ENCODE measurements at places on chromosomes 5 and 9. TPM values are rescaled to one million over a fixed set of nuclear protein-coding genes. Genes with fewer than 3 reads are reported as not detected.
A peak's percentile ranks its signal among the peaks of the same experiment; 100 is the strongest.

Gene CCL27
- total RNA-seq: not detected

Gene BSPRY
- not detected for total RNA-seq

Gene OSMR
- total RNA-seq: 102 TPM

Gene MLANA
- total RNA-seq: not detected

Gene PMPCA
- total RNA-seq: 31.3 TPM

Gene BAAT
- total RNA-seq: not detected

Gene TERT
- total RNA-seq: not detected

- DNase-seq: peak; percentile 45
These were observed 24.4 kb upstream of the ZNF366 start for GRCh38 chr5:72531496-72532190.

DNA sequence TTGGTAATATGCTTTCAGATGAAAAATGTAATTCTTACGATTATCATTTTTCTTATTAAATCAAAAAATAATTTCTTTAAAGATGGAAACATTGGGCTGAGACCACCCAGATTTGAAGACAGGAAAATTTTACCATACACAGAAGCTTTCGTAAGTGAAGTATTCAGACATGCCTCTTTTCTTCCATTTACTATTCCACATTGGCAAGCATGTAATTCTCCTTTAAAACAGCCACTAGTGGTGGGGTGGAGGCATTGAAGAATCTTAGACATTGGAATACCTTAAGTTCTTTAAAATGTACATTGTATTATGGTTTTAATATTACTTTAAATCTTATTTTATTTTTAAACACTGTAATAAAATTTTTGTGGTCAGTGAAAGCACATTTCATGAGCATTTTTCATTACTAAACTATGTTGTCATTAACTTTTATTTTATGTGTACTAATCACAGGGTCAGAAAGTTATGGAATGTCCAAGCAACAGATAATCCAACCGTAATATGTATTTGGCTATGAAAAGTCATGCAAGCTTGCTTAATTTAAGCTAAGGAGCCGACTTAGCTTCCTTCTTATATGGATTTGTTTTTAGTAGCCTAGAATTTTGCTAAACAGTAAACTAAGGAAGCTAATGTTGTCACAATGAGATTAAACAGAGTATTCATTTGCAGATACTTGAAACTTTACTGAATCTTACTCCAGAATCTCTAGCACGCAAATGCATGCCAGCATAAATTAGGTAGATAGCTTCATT is 97.4 kb upstream of the ALDH1A1 start:
- DNase-seq: peak; percentile 61

DNA sequence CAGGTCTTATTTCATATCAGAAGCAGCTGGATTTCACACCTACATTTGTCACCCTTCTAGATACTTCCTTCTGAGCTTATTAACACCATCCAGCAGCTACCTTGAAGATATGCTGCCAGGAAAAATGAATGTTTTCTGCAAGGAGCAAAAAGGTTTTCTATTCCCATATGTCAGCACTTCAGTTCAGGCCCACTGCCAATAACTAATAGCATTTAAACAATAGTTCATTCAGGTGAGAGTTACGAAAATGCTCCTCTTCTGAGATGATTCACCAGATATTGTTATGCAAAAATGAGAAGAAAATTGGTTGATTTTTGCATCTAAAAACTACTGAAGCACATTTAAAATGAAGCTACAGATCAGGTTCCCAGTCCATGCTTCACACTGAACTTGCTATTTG is 56.4 kb upstream of the ISL1 start:
- DNase-seq: no peak

DNA sequence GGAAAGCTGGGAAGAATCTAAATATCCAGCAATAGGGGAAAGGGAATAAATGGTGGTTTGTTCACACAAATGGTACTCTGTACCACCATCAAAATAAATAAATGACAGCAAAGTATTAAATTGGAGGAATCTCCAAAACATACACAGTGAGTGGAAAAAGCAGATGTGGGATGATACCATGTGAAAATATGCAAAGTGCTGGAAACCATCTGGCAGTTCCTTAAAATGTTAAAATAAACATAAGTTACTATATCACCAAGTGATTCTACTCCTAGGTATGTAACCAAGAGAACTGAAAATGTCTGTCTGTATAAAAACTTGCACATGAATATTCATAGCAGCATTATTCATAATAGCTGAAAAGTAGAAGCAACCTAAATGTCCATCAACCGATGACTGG is 41.9 kb upstream of the TEX48 start:
- DNase-seq: peak; percentile 74

DNA sequence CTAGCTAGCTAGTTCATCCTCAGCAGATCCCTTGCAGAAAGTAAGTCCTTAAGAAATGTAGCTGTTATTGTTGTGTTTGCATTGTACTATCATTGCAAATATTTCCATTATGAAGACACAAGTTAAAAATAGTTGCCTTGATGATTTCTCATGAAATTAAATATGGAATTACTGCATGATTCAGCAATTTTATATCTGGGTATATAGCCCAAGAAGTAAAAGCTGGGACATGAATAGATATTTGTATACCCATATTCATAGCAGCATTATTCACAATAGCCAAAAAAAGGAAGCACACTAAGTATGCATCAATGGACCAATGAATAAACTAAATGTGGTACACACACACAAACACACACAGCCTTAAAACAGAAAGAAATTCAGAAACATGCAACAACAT is 6.8 kb downstream of the IFNB1 start:
- DNase-seq: no peak

DNA sequence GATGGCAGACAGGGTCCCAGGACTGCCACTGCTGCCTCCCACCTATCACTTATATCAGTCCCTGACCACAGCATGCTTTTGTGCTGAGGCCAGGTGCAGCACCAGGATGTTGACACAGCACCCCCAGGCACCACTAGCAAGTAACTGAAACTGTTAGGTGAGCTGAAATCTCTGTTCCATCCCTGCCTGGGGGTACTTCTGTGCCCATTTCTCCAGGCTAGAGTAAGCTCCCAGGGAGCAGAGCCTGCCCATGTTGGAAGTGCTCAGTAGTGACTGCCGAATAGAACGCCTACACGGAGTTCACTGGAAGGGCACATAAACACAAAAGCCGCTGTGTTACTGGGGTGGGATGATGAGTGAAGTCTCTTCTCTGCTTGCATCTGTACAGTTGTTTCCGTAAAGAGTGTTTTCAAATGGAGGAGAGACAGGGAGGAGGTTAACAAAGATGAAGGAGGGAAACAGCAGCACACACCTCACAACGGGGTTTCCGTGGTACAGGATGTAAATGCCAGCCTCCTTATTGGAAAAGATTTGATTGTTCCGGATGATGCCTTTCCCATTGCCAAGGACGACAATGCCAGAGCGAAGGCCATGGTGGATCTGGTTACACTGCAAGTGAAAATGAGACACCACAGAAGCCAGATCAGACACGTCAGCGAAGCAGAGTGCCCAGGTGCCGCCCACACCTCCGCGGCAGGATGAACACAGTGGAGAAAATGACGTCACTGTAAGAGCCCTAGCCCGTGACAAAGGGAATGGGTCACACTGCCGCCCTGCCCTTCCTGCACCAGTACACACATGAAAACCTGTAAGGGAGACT is 43.1 kb downstream of the POLR1E start:
- peak; percentile 27 for DNase-seq

DNA sequence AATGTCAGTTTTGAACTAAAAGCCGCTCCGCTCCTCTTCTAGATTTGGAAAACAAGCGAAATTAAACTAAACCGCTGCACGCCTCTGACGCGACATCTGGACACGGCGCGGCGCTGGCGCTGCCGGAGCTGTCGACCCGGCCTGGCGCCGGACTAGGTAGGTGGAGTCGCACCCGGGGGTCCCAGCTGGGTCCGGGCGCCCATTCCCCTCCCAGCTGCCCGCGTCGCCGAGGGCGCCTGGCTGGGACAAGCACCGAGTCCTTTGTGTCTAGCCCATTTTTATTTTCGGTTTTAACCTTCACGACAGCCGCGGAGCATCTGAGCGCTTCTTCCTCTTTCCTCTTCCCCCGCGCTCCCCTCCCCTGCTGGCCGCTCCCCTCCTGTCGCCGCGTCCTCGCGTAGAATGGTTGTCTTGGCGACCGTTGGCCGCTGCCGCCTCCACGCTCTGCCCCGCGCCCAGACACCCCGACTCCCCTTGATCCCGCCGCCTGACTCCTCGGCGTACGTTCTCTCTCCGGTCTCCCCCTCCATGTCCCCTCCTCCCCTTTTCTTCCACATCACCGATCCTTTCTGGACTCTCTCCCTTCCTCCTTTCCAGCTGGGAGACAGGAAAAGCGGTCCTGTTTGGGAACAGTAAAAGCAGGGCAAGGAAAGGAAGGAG is 545 bp downstream of the CDKN2B-AS1 start:
- peak; percentile 76 for DNase-seq

DNA sequence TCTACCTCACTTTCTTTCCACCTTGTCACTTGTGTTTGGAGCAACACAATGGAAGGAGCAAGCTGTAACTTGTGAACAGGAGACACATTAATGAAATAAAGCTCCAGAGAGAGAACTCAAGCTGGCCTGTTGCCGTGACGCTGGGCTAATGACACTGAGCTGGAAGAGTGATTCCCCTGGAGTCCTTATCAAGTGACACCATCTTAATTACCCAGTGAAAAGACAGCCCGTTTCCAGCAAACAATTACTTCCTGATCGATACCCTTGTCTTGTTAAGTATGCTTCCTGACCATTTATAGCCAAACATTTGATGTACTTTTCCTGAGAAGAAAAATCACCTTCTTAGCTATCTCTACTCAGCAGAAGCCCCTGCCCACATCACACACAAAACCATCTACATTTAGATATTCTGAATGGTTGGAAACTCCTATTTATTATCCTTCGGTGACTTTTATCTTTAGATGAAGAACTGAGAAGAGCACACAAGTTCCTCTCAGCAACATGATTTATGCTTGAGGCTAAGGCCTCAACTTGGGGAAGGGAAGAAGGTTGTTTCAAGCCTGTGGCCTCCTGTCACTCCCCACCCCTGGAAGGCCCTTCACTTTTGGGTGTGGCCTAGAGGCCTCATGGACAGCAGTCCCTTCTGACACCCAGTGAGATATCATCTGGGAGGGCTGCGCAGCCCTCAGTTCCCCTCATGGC is 34.1 kb downstream of the CRHBP start:
- DNase-seq: no peak

DNA sequence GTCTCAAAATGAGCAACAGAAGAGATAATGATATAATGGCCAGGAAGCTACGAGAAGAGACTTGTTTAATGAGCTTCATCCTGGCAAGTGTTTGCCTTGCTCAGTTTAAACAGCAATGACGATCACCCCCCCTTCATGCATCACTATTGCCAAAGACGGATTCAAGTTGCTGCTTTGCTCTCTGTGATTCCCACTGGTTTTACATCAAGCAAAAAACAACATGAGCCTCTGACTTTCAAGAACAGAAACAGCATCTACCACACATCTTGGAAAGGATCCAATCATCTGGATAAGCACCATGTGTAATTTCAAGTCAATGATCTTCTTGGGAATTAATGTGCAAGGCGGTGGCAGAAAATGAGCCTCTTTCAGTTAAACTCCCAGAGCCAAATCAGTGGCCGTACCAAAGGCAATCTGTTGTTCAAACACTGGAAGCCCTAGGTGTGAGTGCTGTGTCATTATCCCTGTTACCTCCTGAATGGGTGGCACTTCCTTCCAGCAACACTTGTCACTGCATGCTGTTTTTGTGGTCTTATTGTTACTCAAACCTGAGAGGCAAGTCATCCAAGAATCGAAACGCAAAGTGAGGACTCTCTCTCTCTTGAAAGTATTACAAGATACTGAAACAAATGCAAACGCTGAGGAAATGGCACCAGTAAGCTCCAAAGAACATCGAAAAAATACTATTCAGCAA is 72.8 kb downstream of the MED27 start:
- peak; percentile 75 for DNase-seq

- DNase-seq: no peak
These were observed 33.9 kb upstream of the SH3PXD2B start for GRCh38 chr5:172488221-172488620.

DNA sequence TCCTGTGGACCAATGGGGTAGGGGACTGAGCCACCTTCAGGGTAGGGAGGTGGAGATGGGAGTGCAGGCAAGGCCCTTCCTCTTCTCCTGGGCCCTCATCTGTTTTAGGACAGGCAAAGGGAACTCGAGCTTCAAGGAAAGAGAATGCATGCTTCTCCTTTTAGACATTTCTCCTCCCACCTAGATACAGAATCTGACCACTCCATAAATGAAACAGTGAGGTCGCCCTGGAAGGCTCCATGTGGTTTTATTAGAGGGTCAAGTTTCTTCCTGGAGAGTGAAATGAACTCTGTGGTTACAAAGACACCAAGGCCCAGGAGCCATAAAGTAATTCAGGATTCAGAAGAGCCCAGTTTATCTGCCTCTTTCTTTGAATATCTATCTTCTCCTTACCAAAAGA is 14.9 kb downstream of the LHFPL2 start:
- peak; percentile 80 for DNase-seq

- peak; percentile 43 for DNase-seq
These were observed 535 bp downstream of the JMY start for GRCh38 chr5:79236362-79236969.

DNA sequence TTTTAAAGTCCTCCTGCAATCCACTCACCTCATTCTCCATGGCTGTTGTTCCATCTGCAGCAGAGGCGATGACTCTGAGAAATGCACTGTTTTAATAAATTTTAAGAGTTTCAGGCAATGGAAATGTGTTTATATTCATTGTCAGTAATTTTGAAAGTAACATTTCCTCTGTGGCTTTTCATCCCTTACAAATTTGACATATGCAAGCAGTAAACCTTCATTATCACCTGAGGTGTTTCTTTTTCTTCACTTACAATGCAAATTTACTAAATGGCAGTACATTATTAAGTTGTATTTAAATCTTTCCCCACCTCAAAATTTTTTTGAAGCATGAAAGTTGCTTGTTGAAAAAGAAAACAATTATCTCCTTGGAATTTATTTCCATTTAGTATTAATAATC is 136.9 kb downstream of the DIRAS2 start:
- no peak for DNase-seq

GRCh38 chr5:6517510-6517909 is 68.9 kb downstream of the UBE2QL1 start:
- DNase-seq: no peak

GRCh38 chr9:117359910-117360309 is 54.9 kb downstream of the ASTN2 start:
- DNase-seq: no peak

DNA sequence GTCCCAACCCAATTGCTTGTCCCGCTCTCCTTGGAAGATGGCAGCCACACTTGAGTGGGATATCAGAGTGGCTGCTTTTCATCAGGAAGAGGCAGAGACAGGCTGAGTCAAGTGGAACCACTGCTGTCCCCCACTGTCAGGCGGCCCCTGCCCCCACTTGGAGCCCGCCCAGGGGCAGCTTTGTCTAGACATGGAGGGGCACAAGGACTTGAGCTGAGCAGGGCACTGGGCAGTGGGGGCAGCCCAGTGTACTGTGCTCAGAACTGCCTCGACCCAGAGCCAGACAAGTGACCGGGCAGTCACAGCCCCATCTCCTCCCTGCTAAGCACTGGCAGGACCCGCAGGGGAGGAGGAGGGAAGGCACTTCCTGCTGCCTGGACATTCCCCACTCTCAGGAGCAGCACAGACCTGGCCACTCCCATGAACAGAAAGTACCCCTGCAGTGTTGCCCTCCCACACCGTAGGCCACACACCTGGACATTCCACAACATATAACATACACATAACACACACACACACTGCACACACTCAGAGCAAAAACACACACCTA is 91.0 kb downstream of the MRPL36 start:
- DNase-seq: no peak

Data from fibroblast of lung (primary cell).